ENCODE measurements at places on chromosomes 12 and 14. TPM values are rescaled to one million over a fixed set of nuclear protein-coding genes. Genes with fewer than 3 reads are reported as not detected.
A peak's percentile ranks its signal among the peaks of the same experiment; 100 is the strongest.

DNA sequence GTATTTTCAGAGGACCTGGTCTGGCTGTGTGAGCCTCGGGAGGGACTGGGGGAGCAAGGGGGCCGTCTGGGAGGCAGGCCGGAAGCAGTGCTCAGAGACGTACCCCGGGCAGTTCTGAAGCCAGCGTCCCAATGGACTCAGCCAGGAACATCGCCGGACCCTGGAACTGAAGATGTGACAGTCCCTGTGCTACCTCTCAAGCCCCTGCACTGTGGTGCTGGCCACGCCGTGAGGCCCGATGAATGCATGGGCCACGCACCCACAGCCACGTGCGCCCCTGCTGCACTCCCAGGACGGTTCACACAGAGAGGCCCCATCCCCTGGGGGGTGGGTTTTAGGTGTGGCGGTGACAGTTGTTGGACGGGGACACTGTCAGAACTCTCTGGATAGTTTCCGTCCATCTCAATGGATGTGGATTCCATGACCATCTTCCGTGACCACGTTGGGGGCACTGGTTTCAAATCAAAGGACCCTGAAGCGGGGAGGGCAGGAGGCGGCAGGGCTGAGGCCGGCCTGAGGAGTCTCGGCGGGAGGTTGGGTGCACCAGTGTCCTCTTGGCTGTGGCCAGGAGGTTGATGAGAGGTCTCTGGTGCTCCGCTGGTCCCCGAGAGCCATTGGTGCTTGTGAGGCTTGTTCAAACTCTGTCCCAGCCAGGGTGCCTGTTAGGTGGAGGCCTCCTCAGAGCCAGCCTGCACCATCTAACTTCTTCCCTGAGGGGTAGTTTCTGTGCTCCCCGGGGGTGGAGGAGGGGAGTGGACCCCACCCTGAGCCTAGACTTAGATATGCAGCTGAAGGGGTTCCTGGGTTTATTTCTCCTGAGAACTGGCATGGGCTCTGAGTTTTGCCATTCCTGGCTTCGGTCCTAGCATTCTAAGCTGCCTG lies 36.3 kb upstream of the TSPAN9 start:
- no peak for DNase-seq

DNA sequence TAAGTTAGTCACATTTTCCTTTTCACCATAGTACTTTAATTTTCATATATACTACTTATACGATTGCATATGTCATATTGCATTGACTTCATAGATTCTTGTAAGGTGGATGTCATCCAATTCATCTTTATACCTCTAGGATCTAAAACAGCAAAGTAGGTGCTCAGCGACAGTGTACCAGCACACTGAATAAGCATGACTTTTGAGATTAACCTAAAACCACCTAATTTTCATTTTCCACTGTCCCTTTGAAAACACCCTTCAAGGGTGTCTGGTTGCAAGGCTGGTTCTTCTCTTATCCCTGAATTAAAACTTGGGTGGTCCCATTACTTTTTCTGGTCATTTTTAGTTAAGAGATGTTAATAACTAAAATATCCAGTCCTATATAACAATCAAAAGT lies 4.4 kb downstream of the GPR19 start:
- no peak for DNase-seq

The RDH5 gene
- total RNA-seq: 60.0 TPM

The VRTN gene
- total RNA-seq: 0.08 TPM

The MYF6 gene
- not detected for total RNA-seq

The KRT80 gene
- 0.28 TPM for total RNA-seq

The FAIM2 gene
- total RNA-seq: not detected

The SLCO1B1 gene
- 143 TPM for total RNA-seq

DNA sequence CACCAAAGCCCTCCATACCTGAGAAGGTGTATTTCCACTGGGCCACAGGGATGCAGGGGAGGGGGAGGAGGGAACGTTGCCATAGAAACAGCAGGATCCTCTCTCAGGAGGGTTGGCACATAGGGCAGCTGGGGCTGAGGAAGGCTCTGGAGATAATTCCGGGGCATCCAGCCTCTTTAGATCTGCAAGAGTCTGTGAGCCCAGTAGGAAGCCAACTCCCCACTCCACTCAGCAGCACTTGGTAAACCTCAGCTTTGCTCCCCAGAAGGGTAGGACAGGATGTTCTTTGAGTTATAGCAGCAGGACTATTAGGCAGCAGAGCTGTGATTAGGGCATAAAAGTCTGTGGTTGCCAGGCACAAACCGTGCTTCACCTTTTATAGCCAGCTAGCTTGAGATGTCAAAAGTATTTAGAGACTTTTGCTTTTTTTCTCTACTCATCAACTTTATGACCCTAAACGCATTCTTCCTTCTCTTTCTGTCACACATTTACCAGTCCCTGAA lies 7.8 kb upstream of the PLEKHG3 start:
- DNase-seq: no peak

DNA sequence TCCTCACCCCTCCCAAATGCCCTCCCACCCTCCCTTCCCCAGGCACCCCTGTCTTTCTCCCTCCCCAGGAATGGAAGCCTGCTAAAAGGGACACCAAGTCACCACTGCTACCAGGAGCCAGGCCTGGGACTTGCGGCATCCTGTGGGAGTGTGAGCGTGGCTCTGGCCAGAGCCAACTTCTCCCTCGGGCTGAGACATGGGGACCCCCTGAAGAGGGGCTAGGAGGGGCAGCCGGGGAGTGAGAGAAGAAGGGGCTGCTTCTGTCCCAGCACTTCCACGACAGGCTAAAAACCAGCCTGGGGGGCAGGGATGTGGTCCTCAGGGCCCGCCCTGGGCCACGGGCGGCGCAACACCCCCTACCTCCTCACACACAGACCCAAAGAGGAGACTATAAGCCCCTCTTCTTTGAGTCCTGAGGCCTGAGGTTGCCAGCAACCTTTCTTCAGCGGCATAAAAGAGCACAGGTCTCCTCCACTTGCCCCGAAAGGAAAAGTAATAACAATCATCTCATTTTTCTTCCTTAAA lies 278.9 kb downstream of the DPF3 start:
- peak; percentile 29 for DNase-seq

- DNase-seq: no peak
Observed at GRCh38 chr14:85617791-85618190, 87.8 kb downstream of the FLRT2 start.

The KCNC2 gene
- 0.08 TPM for total RNA-seq

DNA sequence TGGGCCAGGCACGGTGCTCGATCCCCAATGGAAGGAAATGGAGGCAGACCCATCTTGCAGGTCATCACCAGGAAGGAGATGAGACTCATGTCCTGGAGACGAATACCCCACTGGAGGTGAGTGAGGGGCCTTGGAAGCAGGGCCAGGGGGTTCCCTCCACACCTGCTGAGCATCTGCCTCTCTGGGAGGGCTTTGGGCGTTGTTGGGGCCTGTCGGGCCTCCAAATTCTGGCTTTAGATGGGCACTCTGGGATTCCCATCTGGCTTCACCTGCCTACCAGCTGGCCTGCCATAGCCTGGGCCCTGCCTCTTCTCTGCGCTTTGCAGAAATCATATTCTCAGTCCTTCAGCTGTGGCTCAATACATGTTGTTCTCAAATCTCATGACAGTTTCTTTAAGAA lies 13.9 kb downstream of the RTL1 start:
- no peak for DNase-seq

The RSRC2 gene
- total RNA-seq: 25.2 TPM

DNA sequence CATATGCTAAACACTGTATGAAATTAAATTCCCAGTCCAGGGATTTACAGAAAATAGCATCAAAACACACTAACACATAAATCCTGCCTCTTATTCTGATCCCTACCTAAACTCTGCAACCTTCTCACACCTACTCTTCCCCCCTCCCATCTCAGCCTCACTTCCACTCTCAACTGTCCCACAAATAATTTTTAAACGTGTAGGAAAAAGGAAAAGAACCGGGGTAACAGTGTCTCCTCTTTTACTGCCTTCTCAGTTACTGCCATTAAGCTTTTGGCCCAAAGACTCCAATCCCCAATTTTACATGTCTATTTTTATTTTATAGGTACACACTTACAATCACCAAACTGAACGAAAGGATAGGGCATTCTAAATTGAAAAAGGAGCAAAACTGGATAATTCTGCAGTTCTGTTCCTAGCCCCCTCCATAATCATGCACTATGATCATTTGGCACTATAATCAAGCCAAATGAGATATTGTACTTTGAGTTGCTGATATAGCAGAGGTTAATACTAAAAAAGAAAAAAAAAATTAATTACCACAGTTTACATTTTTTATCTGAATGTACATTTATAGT lies 2.9 kb downstream of the DUSP16 start:
- DNase-seq: no peak

The PROX2 gene
- total RNA-seq: not detected

The POTEM gene
- total RNA-seq: not detected

DNA sequence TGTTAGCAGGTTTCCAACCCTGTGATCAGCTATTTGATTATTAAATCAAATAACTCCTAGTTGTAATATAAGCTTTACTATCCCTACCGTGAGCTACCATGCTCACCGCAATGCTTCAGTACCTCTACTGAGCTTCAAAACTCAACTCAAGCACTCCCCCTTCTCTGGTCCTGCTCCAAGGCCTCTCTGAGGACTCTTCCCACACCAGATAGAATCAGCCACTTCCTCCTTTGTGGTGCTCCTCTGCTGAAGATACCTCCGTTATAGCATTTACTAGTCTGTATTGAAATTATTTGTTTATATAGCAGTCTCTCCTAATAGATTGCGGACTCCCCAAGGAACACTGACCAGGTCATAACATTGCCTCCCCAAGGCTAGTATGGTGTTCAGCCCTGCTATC lies 17.5 kb downstream of the AREL1 start:
- DNase-seq: no peak

DNA sequence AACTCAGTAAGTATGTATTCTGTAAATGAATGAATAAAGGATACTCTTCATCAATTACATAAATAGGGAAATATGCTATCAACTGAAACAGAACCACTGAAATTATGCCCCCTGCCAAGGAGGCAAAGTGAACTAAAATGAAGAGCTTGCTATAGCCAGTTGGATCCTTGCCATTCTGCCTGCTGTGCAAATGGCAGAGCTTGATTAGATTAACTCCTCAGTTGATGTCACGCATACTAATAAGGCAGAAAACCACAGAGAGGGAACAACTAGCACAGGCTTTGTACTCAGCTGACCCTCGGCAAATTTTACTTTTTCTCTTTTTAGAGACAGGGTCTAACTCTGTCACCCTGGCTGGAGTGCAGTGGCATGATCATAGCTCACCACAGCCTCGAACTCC lies 36.7 kb upstream of the FERMT2 start:
- DNase-seq: no peak

DNA sequence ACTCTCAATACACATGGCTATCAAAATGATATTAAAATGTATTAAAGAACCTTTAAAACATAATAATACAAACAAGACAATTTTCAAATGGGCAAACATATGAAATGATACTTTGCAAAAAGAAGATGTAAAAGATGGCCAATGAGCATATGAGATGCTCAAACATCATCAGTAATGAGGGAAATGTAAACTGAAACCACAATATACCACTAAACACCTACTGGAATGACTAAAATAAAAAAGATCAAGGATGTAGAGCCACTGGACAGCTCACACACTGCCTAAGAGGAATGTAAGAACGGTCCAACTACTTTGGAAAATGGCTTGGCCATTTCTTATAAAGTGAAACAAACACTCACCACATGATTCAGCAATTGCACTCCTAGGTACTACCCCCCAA lies 97.2 kb upstream of the BBS10 start:
- DNase-seq: no peak

GRCh38 chr12:110687396-110688169 lies 1.3 kb downstream of the HVCN1 start:
- no peak for DNase-seq

The NPFF gene
- total RNA-seq: not detected

- no peak for DNase-seq
Observed at GRCh38 chr14:61761557-61761956, 663 bp upstream of the SNAPC1 start.

GRCh38 chr12:116045150-116045549 lies 232.3 kb downstream of the MED13L start:
- no peak for DNase-seq

The PTGER2 gene
- 0.33 TPM for total RNA-seq

DNA sequence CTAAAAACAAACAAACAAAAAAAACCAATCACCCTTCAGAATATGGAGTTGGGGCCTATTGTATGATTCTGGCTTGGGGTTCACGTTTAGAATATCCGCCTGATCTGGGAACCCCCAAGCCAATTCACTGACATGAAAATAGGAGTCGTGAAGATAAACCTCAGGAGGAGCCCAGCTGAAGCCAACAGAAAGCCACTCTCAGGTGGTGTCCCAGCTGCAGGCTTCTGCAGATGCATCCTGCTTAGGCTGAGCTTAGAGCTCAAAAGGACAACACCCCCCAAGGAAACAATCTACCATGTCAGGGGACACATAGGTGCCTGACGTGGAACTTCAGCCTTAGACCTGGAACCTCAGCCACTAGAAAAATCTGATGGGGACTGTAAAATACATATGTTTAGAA lies 51.9 kb downstream of the SYNE3 start:
- no peak for DNase-seq

The LBHD2 gene
- not detected for total RNA-seq

- no peak for DNase-seq
Observed at GRCh38 chr12:45674181-45674977, 55.1 kb upstream of the ARID2 start.

DNA sequence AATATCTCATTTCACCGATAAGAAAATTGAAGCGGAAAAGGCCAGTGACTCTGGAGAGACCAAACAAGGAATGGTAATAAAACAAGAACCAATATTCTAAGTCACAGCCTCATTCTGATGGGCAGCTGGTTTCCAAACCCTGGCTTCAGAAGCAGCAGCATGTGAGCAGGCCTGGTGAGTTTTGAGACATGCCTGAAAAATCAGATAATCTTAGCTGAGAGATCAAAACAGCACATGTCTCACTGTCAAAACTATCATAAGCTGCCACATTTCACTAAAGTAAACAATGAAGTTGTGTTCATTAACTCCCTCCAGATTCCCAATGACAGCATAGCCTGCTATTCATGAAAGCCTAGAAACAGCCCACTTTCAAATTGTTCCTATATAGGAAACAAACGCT lies 36.5 kb downstream of the CIT start:
- no peak for DNase-seq

The KCNH3 gene
- 0.13 TPM for total RNA-seq

The WNT1 gene
- not detected for total RNA-seq

The GPR33 gene
- total RNA-seq: not detected

DNA sequence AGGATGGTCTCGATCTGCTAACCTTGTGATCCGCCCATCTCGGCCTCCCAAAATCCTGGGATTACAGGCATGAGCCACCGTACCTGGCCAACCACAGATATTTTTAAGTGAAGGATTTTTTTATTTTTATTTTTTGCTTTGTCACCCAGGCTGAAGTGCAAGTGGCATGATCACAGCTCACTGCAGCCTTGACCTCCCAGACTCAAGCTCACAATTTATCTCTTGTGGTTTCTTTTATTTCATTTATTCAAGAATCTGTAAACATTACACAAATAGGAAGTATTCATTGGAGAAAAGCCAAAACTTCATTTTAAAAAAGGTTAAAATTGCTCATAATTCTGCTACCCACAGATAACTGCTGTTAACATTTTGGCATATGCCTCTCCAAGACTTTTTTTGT lies 13.3 kb downstream of the MOAP1 start:
- no peak for DNase-seq
